Ecto neural progenitor cell (in vitro differentiated cells): ENCODE measurements at places on chromosomes 12 and 14.

- DNase-seq = no peak
Observed at GRCh38 chr12:24066865-24067264, 117.4 kb upstream of the SOX5 start.

GRCh38 chr12:89501793-89502192 is 22.8 kb downstream of the GALNT4 start:
- DNase-seq = no peak

DNA sequence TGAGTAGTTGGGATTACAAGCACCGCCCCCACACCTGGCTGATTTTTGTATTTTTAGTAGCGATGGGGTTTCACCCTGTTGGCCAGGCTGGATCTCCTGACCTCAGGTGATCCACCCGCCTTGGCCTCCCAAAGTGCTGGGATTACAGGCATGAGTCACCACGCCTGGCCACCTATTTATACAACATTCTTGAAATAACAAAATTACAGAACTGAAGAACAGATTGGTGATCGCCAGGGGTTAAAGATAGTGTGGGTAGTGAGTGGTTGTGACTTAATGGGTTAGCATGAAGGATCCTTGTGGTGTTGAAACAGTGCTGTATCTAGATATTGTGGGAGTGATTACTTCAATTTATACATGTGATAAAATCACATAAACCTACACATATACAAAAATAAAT is 7.4 kb downstream of the GLIPR1L1 start:
- no peak for DNase-seq

DNA sequence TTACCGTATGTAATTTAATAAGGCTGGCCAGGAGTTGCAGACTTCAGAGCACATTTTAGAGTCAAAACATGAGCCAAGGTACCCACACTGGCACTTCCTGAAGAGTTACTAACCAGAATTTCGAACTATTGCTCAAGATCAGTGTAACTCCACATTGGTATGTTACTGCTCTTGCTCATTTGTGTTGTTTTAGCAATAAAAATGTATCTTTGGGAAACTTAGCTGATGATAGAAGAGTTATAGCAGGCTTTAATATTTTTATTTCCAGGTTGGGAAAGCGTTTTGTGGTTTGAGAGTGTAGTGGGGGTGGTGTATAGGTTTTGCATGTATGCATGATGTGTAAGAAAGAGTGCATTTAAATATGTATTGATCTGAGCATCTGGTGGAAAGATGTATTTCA is 96.6 kb downstream of the SCN8A start:
- DNase-seq = no peak

GRCh38 chr12:105401198-105401597 is 70.7 kb downstream of the C12orf75 start:
- DNase-seq = no peak

GRCh38 chr12:57087691-57088353 is 1.1 kb upstream of the NAB2 start:
- DNase-seq = peak; percentile 92

- no peak for DNase-seq
Observed at GRCh38 chr14:27015065-27015464, 417.2 kb upstream of the NOVA1 start.

- no peak for DNase-seq
Observed at GRCh38 chr12:3133405-3133783, 56.2 kb downstream of the TSPAN9 start.

DNA sequence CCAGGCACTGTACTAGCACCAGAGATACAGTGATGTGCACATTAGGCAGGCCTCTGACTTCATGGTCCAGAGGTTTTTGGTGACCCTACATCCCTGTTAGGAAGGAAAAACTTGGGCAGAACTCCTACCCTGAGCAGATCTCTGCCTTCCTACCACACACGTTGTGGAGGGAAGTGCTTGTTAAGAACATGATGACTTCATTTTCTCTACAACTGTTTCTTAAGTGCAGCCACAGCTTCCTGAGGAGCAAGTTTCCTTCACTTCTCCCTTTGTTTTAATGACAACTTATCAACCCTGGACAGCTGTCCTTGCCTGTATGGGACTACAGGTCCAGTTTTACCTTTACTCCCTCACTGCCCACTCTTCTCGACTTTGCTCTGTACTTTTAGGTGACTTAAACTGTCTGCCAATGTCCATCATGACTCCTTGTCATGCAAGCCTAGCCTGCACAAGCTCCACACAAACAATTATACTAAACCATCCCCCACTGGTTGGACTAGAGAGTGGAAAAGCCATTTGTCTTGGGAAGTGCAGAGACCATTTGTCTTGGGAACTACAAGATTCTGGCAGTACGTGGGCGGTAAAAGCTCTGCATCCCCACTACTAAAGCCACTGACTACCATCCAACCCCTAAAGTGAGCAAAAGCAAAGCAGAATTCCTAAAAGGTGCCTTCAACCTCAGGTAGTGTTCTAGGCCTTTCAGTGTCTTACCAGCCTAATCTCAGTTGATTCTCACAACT is 359.8 kb downstream of the EGLN3 start:
- no peak for DNase-seq

GRCh38 chr14:49405291-49405690 is 180.9 kb downstream of the RPS29 start:
- no peak for DNase-seq

DNA sequence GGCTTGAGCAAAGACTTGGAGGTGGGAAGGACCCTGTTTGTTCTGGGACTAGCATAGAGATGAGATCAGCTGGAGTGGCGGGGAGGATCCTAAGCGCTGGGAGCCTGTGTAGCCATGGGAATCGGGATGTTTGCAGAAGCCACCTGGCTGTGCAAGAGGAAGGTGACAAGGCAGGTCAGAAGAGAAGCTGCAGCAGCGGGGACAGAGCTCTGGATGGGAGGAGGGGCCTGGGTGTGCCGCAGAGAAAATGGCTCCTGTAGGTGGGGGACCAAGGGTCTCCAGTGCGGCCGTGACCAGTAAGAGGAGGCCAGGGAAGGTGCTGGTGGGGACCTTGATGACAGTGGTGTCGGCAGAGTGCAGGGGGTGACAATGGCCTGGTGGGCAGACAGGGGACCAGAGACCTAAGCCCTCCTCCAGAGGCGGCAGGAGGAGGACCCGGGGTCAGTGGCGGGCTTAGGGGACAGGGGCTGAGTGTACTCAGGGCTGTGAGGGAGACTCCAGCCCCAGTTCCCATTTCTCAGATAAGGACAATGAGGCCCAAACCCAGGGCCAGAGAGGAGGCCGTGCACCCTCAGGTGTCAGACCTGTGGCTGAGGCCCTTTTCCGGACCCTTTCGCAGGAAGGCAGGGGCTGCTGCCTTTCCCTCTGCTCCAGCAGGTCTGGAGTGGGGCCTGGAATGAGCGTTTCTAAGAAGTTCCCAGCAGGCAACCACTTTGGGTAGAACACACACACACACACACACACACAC is 206.6 kb upstream of the RTL1 start:
- DNase-seq = no peak

DNA sequence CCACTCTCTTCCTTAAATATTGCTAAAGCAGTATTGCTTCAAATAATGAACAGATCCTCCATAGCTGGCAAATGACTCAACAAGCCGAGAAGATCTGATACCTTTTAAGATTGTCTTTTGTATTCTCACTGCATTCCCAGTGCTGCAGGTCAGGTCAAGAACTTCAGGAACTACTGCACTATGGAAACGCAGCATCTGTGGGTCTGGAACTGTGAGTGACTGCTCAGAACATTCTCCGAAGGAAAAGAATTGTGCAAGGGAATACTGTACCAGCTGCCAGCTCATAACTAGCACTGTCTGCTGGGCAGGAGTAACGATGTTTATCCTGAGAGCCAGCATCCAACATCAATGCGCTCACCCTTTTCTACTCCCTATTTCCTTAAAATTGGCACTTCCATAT is 348.0 kb upstream of the SOX5 start:
- DNase-seq = no peak

DNA sequence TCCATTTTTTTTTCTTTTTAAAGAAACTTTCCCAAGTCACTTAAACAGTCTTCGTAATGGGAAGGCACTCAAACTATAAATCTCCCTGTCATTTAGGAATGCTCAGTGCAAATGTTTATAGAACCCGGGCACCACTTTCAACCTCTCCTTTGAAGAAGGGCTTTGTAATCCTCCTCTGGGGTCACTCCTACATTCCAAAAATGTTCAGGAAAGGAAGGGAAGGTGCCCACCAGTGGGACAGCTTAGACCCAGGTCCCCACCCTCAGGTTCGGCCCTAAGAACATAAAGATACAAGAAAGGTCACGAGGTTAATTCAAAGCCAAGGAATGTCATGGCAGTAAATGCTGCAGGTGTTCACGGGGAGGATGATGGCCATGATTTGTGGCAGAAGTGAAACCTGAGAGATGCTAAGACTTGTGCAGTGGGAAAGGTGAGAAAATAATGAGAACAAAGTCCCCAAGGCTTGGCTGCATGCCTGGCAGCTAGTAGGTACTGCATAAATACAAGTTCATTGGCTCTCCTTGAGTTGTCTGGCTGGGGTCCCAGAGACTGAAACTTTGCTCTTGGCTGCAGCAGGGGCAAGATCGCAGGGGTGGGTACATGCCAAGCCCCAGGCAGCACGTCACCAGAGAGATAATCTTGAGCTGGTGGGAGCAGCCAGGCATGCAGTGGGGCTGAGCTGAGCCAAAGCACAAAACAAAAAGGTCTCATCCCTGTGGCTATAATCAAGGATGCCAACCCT is 21.1 kb downstream of the KRT18 start:
- DNase-seq = no peak

DNA sequence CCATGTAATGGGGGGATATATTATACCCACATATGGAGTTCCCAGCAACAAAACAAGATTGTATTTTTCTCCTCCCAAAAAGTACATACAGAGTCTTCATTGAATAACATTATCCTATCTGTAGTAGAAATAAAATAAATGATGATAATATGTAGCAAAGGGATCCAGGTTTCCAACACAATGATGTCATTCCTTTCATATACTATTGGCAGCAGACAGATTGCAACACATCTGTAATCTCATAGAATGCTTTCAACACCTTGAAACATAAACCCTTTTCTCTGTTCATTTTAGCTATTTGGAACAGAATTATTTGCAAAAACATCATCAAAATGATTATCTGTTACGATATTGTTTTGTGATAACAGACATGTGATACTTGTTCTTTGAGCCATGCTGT is 317.6 kb downstream of the DPF3 start:
- DNase-seq = no peak

DNA sequence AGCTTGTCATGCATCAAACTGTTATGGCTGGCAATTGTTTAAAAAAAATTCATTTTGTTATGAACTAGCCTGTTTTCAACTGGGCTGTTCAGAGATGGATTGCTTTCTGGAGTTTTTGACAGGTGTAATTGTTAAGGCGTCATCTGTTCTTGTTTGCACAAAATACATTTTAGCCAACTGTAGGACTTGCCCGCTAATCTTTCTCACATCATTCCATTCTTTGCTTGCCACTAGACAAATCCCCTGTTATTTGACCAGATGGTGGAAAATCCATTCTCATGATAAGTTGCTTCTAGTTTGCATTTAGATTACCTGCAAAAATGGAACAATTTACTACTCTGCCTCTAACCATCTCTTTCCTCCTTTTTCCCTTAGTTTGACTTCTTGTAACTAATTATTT is 114.3 kb downstream of the NPAS3 start:
- no peak for DNase-seq

- DNase-seq = peak; percentile 58
Observed at GRCh38 chr12:106080041-106080790, 58.5 kb downstream of the NUAK1 start.

DNA sequence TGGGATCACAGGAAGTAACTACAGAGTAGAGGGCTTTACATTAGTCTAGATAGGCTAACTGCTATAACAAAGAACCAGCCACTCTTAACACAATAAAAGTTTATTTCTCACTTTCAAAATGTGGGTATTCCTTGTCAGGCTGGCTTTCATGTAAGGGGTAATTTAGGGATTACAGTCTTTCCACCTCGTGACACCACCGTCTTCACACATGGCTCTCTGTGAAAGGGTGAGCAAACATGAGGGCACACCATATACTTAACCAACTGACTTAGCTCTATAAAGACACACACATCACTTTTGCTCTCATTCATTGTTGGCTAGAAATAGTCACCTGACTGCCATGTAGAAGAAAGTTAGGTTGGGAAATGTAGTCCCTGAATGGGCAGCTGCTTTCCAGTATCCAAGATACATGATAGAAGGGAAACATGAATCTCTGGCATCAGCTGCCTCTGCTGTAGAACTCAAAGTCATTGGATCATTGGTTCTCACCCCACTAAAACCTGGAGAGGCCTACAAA is 66.1 kb upstream of the CRY1 start:
- DNase-seq = no peak

- no peak for DNase-seq
Observed at GRCh38 chr12:28442101-28442500, 251.8 kb downstream of the CCDC91 start.

DNA sequence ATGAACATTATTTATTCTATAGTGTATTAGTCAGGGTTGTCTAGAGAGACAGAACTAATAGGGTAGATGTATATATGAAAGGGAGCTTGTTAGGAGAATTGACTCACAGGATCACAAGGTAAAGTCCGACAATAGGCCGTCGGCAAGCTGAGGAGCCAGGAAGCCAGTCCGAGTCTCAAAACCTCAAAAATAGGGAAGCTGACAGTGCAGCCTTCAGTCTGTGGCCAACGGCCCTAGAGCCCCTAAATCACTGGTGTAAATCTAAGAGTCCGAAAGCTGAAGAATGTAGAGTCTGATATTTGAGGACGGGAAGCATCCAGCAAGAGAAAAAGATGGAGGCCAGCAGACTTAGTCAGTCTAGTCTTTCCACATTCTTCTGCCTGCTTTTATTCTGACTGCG is 912.2 kb downstream of the FLRT2 start:
- no peak for DNase-seq

DNA sequence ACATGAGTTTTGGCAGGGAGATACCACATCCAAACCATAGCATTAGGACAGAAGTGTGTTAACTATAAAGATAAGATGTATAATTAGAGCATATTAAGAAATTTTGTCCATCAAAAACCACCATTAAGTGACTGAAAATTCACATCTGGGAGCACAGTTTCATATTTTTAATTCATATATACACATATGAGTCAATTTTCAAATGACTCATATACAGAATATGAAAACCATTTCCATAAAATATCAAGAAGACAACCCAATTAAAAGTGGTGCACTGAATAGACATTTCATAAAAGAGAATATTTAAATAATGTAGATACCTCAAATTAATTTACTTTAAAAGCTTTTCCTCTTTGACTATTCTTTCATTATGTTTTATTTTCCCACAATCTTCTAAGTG is 25.3 kb downstream of the MUCL1 start:
- DNase-seq = no peak

DNA sequence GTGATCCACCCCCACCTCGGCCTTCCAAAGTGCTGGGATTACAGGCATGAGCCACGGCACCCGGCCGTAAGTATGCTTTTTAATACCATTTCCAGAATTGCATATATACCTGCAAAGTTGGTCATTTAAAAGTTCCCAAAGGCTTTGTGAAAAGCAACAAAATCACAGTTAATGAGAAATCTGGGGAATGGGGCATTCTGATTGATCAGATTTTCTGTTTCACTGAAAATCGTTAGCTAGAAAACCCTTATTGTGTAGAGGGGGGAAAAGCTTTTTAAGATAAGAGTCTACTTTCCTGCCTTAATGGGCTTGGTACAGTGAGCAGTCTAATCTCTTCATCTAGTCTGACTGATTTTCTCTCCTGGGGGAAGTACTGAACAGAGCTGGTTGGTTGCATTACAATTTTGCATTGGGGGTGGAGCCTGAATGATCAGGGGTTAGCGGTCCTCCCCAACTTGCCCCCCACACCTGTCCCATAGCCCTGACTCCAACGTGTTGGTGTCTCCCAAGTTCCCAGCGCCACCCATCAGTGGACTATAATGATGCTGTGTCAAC is 23.8 kb downstream of the IL31 start:
- no peak for DNase-seq
